ENCODE measurements at places on chromosomes 16 and 17.

DNA sequence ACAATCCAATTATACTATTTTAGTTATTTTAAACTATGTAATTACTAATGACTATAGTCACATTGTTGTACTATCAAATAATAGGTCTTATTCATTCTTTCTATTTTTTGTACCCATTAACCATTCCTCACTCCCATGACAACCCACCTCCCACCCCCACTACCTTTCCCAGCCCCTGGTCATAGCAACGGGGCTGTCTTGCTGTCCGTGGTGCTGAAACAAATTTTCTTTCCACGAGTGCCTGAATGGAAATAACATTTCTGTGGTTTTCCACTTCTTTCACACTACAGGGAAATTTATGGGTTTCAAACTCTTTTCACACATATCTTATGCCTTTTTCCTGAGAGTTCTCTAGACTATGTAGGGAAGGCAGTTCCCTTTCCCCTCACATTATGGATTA lies 326.6 kb downstream of the PHKB start:
- DNase-seq = no peak

DNA sequence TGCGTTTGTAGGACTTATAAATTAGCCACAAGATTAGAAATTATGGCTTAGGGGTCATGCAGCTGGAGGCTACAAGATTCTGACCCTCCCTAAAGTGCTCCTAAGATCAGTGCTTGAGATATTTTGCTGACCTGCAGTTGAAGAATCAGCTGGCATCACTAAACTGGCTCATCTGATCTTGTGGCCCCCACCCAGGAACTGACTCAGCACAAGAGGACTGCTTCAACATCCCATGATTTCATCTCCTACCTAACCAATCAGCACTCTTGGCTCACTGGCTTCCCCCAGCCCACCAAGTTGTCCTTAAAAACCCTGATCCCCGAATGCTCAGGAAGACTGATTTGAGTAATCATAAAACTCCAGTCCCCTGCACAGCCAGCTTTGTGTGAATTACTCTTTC lies 86.4 kb upstream of the ERCC4 start:
- no peak for DNase-seq

GRCh38 chr17:78255953-78256706 lies 24.7 kb downstream of the TMEM235 start:
- no peak for DNase-seq

DNA sequence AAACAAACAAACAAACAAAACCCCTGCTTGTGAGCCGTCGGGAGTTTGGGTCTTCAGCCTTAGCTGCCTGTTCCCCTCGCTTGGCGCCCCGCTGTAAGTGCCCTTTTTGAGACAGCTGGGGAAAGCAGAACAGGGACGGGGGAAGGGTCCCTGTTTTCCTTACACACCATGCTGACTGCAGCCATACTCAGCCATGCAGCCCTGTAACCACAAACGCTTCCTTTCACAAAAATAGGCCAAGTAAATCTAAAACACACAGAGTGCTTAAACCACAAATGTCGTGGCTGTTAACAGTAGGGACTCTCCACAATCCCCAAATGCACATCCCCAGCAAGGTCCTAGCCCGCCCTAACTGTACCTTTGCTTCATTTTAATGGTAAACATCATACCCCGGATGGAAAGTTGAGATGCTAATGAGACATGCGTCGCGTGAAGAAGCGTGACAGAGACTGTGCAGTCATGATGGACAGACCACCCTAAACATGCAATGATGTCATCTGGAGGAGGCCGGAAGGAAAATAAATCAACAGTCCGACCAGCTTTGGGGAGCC lies 129.9 kb downstream of the MGAT5B start:
- DNase-seq = peak; percentile 57

DNA sequence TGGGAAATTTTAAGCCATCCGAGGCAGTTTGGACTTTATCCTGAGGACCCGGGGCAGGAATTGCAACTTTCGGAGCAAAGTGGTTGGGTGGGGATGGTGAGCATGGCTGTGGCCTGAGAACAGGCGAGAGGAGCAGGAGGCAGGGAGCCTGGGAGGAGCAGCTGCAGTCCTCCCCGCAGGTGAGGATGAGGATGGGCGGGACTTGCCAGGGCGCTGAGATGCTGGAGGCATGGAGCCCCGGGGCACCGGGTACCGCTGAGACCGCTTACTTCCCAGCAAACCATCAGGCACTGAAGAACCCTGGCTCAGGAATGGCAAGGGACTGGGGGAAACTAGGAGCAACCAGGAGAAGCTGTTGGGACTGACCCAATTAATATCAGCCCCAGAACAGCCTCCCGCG lies 210.8 kb downstream of the GSG1L start:
- DNase-seq = no peak

GRCh38 chr17:43532581-43532980 lies 13.6 kb downstream of the ETV4 start:
- no peak for DNase-seq

GRCh38 chr16:66519482-66520373 lies 30.2 kb downstream of the TK2 start:
- no peak for DNase-seq

- no peak for DNase-seq
Observed at GRCh38 chr17:51734462-51734861, 424.1 kb downstream of the CA10 start.

DNA sequence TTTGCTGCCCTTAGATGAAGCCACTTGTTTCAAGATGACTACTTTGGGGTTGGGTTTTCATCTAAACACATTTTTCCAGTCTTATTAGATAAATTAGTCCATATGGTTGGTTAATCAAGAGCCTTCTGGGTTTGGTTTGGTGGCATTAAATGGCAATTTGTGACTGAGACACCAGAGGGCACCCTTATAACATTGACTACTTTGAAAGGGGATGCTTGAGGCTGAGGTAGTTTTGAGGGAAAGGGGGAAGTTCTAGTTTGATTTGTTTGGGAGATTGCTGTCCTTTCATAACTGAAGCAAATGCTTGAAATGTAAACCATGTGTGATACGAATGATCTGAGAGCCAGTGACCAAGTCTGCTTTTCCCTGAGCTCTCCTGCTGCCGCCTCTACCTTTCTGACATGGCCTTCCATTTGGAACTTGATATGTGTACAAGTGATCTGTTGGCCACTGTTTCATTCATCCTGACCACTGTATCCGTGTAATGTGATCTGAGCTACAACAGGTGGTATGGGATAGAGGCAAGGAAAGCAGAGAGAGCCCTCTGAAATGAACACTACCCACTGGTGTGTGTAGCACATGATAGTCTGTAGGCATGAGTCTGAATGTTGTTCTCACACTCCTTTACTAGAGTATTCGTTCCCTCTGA lies 5.8 kb upstream of the RARA start:
- peak; percentile 70 for DNase-seq

GRCh38 chr17:72531729-72532128 lies 410.9 kb downstream of the SOX9 start:
- no peak for DNase-seq

- no peak for DNase-seq
Observed at GRCh38 chr17:57406981-57407286, 150.6 kb downstream of the MSI2 start.

DNA sequence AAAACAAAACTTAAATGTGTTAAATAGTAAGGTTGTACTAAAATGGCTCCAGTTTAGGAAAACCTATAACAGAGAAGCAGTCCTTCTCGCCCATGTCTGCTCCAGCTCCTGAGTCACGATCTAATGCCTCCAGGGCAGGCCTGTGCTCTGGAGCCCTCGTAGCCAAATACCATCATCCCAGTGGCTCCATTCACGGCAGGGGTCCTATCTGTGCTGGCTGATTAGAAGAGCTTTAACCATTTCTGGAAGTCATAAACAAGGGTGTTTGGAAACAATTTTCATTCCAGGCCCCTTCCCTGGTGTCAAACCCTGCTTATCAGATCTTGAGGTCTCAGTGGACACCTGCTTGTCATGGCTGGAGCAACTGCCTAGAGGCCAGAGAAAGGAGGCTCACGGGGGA lies 336.9 kb downstream of the SOX9 start:
- no peak for DNase-seq

DNA sequence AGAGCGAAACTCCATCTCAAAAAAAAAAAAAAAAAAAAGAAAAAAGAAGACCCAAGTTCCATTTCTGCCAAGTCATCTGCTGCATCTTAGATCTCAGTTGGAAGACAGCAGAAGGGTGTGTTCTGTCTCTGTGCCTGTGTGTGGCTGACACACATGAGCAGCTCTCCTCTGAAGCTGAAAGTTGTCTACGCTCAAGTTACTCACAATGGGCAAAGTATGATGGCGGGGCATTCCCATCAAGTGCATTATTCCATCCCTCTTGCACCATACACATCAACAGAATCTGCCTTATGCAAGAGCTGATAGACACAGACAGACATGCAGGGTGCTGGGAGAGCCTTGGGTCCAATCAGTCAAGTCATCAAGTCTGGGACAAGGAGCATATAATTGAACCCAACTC lies 402.2 kb downstream of the XYLT1 start:
- DNase-seq = no peak

- DNase-seq = no peak
Observed at GRCh38 chr17:70172923-70173322, 3.6 kb downstream of the KCNJ2 start.

DNA sequence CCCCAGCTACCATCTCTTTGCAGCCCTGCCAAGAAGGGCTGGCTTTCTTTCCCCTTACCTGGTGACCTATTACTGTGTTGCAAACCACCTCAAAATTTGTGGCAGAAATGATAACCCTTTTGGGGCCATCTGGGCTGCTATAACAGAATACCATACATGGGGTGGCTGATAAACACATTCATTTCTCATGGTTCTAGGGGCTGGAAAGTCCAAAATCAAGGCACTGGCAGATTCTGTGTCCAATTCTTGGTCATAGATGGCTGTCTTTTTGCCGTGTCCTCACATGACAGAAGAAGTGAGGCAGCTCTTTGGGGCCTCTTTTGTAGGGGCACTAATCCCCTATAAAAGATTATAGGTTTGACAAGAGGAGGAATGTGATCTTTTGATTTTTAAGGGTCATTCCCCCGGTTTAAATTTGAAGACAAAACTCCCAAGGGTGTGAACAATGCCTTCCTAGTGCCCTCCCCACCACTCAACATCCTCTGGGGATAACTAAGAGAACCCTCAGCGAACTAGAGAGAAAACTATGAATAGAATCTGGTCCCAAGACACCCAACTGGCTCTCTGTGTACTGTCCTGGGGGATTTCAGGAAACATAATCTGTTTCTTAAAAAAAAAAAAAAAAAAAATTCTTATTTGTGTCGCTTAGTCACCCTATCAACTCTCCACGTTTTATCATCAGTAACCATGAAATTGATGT lies 1.7 kb upstream of the METTL22 start:
- no peak for DNase-seq

DNA sequence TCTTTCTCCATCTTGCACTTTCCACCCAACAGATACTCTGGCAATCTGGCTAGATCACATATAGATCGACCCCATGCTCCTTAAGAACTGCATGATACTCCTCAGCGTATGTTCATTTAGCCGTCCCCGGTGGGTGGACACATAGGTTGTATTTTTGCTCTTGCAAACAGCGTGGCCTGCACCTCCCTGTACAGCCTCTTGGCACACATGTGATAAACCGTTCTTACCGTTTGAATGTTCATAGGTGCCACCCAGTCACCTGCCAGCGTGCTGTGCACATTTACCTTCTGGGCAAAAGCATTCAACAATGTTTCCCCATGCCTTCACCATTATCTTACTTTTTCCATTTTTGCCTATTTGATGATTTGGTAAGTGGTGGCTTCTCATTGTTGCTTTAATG lies 6.2 kb downstream of the TNP2 start:
- no peak for DNase-seq

DNA sequence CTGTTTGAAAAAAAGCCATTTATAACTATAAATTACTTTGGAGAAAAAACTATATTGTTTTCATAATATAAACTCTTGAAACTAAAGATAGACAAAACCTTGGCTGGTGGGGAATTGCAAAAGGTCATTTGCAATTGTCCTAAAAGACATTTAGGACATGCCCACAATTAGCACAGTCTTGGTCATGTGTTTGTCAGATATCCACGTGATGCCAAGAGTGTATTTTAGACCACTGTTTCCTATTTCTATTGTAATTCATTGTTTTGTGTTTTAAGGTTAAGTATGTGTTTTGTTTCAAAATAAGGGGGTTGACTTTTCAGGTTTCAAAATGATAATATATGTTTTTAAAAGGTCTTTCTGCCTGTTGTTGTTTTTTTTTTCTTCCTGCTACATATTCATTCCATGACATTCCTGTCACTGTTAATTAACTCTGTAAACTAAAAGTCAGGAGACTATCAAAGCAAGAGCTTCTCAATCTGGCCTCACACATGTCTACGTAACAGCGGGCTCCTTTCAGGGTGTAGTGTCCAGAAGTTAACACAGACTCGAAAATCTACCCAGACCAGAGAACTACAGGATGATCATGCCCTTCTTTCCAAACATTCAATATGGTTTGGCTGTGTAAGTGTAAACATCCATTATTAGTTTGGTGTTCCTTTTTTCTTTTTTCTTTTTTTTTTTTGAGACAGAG lies 58.7 kb downstream of the COG7 start:
- no peak for DNase-seq

- no peak for DNase-seq
Observed at GRCh38 chr17:56898874-56899273, 15.0 kb downstream of the TRIM25 start.

- DNase-seq = no peak
Observed at GRCh38 chr17:77572065-77572601, 386.4 kb upstream of the TNRC6C start.

Measured in CD4-positive, alpha-beta T cell treated with Interleukin-6 for 4 hours (primary cell).